NCI-H1048 (cell line): ENCODE measurements at places on chromosomes 3 and 15.

GRCh38 chr3:18351823-18352744 lies 73.1 kb downstream of the SATB1 start:
- no peak for DNase-seq

DNA sequence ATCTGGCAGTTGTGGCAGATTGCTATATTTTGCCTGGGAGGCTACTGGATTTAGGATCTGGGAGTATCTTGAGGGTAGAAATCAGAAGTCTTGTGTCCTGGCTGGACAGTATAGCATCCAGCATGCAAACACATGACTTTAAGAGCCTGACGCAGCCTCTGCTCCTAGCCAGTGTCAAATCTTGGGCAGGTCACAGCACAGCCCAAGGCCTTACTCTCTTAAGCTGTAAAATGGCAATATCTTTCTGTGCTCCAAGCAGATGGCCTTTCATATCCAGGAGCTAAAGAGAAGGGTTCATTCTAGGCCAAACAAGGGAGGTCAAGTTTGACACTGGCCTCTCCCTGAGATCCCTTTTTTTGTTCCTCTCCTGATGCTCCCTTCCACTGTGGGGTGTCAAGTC lies 19.8 kb upstream of the RAD18 start:
- no peak for DNase-seq

- no peak for DNase-seq
Measured at GRCh38 chr3:48851407-48851806, 3.7 kb upstream of the PRKAR2A start.

DNA sequence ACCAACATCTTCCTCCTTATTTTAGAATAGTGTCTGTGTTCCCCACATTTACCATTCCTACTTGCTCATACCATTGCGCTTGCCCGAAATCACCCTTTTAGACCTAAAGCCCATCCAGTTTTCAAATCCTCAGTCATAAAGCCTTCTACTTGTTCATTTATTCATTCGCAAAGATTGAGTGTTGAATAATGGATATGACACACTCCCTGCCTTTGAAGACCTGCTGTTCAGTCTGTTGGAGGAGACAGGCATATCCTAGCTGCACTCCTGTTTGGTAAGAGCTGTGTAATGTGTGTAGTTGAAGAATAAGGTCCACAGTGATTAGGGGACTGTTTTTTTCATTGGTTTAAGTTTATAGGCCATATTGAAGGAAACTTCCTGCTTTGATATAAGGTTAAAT lies 1.7 kb downstream of the CNOT10 start:
- DNase-seq, result no peak

DNA sequence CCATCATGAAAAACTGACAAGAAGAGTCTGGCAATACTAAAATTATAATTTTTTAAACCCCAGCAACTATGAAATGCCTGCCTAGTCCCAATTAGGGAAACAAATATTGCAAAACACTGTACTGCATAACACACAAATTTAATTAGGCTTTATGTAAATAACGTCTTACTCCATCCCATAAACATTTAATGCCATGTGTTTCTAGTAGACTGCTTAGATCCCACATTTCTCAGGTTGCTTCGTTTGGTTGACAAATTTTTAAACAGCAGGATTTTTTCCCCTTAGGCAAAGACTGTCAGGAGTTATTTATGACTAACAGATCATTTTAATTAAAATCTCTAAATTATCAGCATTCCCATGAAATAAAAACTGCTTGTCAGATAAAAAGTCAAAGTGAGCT lies 29.9 kb downstream of the EIF2AK4 start:
- no peak for DNase-seq

DNA sequence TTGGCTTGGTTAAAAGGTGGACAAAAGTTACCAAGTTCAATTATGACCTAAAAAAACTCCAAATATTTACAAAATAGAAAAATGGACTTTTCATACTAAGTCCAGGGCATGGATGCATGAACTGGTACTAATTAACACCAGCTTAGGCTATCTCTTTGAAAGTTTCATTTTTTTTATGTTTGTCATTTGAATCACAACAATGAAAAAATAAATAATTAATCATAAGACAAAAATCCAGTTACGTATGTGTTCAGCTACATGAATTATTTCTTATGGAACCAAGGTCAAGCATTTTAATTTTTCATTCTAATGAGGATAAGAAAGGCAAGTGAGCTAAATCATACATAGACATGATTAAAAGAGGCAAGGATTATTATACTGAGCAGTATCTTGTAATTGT lies 23.7 kb upstream of the STRIT1 start:
- no peak for DNase-seq

DNA sequence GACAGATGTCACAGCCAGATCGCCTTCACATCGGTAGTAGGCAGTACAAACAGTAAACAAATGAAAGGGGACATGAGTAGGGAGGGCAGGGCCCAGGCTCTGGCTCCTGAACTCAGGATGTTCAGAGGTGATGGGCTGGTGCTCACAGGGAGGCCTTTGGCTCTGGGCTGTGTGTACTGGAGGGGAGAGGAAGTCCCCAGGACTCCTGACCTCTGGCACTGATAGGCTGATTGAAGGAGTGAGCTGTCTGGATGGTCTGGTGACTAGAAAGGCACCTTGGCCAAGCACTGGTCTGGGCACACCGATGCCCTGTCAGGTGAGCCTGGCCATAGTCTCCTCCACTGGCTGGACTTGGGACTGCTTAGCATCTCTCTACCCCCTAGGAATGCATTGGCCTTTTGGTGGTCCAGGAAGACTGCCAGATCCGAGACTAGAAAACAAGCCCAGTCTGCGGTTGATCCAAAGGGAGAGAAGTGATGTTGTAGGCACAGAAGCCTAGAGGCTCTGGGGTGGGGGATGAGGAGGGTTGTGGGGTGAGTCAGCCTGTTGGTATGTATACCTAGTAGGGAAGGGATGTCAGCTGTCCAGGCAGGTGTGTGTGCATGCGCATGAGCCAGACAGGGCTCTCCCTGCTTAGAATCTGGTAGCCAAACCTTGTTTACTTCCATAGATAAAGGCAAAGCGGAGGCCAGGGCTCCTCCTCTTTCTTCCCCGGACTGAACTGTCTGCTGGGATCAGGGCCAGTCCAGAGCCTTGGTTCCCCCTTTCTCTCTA lies 1.9 kb downstream of the SPINT1 start:
- DNase-seq, result no peak

DNA sequence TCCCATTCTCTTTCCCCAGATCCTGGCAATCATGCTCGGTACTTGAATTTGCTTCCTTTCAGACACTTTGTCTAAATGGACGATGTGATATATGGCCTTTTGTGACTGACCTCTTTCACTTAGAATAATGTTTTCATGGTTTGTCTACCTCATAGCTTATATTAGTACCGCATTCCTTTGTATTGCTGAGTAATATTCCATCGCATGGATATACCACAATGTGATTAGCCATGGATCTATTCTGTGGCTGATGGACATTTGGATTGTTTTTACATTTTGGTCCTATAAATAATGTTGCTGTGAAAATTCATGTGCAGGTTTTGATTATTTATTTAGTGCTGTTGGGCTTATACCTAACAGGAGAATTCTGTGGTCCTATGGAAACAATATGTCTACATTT lies 458.6 kb downstream of the GABRG3 start:
- DNase-seq, result no peak

- DNase-seq, result no peak
Measured at GRCh38 chr3:55622116-55622515, 135.0 kb upstream of the WNT5A start.

DNA sequence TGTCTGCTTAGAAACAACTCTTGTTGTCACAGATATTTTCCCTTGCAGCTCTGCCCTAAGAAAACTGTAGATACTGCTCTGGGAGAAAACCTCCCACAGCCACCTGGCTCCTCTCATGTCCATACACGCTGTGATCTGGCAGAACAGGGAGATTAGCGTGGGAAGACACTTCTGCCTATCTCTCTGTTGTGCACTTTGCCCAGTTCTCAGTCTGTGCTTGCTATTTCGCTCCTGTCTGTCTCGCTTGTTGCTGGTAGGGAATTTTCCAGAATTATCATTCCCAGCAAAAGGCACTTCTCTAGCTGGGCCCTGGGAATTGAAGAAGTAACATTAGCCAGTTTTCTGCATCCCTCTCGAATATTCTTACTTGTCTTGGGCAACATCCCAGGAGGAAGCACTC lies 8.1 kb upstream of the GATM start:
- DNase-seq, result no peak

DNA sequence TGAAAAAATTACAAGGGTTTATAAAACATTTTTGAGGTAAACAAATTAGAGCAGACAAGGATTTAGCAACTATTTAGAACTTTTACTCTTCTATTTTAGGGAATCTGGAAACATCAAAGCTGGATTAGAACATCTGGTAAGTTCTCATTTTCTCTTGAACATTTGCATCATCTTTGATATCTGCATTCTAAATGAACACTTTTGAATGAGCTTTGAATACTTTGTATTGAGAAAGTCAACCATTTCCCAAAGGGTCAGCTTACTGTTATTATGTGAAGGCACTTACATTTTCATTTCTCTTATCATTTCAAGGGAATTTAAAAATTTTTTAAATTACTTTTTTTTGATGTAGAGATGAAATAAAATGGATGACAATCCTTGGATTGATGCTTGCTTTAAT lies 188.1 kb downstream of the RSRC1 start:
- no peak for DNase-seq

DNA sequence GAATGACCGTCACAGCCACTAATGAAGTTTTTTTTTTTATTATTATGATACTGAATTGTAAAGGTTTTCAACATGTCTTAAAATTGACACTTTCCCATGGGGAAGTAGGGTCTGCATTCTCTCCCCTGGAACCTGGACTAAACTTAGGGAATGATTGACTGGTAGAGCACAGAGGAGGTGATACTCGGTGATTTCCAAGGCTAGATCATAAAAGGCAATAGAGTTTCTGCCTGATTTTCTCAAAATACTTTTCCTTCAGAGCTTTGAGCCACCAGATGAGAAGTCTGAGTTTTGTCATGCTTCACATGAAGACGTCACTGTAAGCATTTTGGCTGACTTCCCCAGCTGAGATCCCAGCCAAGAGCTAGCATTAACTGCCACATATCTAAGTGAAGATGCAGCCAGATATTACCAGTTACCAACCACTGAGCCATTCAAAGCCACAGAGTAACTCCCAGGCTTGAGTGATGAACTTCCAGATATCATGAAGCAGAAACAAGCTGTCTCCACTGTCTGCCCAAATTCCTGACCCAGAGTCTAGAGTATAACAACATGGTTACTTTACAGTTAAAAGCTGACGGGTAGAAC lies 105.8 kb downstream of the LSAMP start:
- DNase-seq, result no peak

GRCh38 chr15:28954466-28955159 lies 68.8 kb downstream of the APBA2 start:
- DNase-seq, result no peak

GRCh38 chr3:13042715-13043271 lies 30.4 kb downstream of the IQSEC1 start:
- DNase-seq, result no peak

- DNase-seq, result no peak
Measured at GRCh38 chr3:140470211-140470610, 207.7 kb upstream of the TRIM42 start.

GRCh38 chr3:2807514-2807913 lies 302.7 kb downstream of the IL5RA start:
- DNase-seq, result no peak

- no peak for DNase-seq
Measured at GRCh38 chr3:120350401-120350941, 1.3 kb upstream of the LRRC58 start.

- DNase-seq, result peak; percentile 12
Measured at GRCh38 chr15:39976291-39977274, 42.7 kb downstream of the EIF2AK4 start.

DNA sequence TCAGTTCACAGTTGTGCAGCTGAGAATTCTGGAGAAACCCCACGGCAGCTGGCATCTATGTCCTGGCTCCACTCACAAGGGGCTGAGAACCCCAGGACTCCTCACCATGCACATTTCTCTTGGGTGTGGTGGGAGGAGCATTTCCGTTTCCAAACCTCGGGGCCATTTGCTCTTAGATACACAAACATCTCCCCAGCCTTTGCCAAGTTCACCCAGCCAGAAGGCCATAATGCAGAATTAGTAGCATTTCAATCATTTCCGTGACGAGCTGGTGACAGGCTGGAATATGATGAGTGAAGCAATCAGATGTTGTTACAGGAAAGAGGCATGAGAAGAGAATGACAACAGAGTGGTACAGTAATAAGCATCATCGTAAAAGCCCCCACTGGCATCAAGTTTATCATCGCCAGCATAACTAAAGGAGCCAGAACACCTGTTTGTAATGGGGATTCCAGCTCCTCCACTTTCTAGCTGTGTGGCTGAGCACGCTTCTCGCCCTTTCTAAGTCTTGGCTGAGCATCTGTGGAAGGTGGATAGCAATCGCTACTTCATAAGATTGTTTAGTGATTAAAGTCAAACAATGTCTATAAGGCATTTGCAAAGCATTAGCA lies 82.0 kb downstream of the LIPC start:
- DNase-seq, result no peak

DNA sequence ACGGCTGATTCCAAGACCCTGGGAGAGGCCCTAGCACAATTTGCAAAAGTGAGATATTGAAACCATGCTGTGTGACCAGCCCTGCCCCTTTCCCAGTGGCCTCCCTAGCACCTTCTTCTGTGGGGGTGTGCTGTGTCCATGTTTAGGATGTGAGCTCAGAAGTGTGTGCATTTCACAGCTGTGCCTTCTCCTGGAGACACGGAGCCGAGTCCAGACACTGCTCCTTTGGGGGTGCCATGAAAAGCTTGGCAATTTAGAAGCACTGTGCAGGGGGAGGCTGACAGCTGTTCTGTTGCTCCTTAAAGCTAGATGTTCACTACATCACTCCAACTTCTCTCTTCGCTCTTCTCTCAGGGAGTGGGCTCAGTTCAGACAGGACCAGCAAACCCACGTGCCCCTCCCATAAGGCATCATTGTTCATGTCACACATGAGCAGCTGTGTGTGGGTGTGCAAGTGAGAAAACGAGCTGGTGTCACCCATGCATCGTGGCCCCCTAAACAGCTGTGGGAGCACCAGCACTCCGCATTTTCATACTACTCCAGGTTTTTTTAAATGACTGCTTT lies 492.6 kb downstream of the GABRG3 start:
- no peak for DNase-seq

DNA sequence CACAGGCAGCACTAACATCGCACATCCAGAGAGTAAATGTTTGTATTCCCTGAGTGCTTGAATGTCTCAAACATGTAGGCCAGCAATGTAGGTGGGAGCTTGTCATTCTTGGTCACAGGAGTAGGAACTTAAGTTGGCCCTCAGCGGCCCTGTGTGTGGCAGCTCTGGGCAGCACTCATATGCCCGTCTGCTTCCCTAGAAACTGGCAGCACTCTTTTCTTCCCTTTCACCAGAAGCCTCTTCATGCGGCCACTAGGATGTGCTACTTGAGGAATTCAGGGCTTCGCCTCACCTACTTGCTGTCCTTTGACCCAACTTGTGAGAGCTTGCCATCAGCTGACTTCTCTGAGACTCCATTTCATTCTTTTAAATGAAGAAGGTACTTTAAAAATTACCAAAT lies 69.5 kb downstream of the TIPARP start:
- DNase-seq, result no peak

DNA sequence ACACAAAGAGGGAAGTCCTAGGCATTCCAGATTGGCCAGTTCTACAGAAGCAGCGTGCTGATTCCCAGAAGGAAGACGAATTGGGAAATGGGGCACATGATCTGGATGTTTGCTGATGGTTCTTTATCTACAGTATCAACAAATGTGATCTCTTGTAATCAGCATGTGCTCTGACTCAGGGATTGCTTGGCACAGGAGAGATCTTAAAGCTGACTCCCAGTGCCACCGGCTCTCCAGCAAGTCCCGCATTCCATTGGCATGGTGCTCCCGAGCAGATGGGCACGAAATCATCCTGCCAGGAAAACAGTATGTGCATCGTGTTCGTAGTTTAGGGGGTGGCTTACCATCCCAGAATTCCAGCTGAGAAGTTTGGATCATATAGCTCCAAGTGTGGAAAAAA lies 259.9 kb upstream of the NR2F2 start:
- no peak for DNase-seq
